ENCODE measurements at places on chromosomes 7 and 10.

DNA sequence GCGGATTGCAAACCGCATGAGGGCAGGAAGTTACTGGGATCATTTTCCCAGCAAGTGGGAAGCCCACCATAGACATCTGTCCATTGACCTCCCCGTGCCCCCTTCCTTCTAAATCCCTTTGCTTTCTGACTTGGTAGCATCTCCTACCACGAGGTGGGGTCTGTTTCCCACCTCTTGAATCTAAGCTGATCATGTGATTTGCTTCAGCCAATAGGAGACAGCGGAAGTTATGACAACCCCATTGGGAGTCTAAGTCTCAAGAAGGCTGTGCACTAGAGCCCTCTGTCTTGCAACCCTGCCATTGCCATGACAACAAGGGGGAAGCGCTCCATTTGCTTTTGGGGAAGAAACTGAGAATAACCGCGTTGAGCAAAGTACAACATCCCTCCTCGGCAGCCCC lies 39.2 kb upstream of the CARD11 start:
- DNase-seq, result no peak

DNA sequence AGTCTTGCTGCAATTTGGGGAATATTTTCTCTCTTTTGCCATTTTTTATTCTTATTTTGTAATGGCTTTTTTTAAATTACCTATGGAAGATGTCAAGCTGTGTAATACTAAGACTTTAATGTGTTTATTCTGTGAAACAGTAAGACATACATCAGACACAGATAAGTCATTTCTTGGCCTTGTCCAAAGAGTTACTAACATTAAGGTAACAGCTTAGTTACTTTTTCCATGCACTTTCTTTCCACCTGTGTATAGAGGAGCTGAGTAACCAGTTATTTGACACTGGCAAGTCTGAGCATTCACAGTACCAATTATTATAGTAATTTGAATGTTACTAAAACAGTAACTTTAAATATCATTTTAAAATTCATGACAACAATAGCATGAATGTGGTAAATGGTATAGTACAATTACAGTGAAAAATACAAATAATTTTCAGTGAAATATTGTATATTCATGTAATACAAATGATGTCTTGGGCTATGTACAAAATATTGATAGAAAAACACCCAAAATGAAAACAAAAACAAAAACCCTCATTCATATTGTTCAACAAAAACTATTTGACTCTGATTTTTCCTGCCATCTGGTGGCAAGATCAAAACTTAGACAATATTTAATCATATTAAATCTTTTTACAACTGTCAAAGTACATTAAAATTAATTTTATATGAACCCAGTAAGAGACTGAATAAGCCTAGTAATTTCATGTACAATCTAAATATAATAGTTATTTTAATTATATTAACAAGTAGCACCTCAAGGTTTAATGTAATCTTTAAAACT lies 259.8 kb upstream of the SEMA3A start:
- no peak for DNase-seq

GRCh38 chr10:50551894-50552293 lies 71.9 kb downstream of the SGMS1 start:
- DNase-seq, result no peak

GRCh38 chr7:18638594-18639452 lies 143.3 kb downstream of the HDAC9 start:
- DNase-seq, result no peak

DNA sequence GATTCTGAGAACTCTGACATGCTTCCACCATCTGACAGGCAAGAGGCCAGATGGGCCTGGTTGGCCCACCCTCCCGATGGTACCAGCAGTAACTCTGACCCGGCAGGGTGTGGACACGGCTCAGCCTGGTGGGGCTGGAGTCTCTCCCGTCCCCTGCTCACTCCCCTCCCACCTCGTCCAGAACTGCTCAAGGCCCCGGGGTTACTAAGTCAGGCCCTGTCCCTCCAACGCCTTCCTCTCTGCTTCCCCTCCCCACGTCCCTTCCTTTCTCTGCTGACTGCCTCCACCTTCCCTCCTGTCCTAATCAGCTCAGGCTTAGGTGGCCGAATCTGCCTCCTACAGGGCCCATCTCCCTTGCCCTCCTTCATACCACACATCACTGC lies 12.5 kb downstream of the CALML5 start:
- no peak for DNase-seq

DNA sequence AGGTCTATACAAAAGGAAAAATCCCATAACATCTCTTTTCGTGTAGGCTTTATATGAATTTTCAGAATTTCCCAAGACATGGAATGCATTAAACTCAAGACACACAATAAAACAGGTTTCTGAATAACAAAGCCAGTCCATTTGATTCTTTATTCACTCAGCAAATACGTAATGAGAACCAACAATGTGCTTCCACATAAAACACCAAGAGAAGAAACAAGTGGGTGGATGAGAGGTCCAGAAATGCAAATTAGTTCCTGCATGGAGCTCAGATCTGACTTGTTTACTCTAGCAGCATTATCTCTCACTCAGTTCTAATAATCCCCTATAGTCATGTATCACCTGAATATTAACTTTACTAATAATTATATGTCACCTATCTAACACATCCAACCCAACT lies 249.5 kb downstream of the LRRTM3 start:
- no peak for DNase-seq

DNA sequence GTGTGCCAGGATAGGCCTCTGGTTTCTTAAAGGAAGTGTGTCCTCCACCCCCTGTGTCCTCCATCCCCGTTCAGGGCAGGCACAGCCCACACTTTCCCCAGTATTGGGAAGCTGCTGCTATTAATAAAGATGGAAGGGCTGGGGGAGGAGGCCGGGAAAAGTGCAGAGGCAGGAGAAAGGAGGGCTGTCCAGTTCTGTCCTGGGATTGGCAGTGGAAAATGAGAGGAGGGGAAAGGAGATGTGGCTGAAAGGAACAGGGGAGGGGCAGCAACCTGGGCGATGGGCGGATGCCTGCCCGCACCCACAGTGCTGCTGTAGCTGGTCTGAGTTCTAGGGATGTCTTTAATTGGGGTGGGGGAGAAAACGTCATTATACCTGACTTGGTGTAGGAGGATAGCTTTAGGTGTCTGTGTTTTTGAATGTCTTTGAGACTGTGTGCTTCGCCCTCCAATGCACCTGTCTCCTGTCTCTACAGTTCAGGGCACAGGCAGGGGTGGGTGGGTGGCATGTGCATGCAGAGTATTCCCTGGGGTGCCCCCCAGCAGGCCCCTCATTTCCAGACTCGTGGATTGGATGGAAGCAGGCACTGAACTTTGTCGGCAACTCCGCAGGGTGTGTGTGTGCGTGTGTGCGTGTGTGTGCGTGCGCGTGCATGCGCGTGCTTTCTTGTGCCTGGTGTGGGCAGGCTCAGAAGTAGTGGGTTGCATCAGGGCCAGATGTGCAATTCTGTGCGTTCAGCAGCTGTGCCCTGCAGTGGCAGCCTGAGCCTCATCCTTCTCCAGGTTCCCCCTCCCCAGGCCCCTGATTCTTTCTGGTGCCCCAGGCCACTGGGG lies 2.5 kb downstream of the TRIM8 start:
- DNase-seq, result no peak

DNA sequence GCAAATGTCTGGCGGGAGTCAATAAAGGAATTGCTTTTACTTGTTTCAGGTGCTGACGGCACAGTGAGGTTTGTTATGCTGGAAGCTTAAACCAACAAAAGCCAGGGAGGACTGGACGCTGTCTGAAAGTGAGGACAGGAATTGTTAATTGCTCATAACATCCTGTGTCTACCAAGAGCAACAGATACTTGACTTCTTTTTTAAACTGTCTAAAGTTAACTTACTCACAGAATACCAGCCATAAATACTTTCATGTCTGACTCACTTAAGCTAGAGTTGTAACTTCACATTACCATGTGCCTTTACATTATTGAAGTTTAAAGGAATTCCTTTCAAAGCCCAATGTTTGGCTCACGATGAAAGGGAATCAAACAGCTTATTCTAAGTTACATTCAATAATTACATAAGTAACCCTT lies 252.7 kb upstream of the SHH start:
- DNase-seq, result no peak

DNA sequence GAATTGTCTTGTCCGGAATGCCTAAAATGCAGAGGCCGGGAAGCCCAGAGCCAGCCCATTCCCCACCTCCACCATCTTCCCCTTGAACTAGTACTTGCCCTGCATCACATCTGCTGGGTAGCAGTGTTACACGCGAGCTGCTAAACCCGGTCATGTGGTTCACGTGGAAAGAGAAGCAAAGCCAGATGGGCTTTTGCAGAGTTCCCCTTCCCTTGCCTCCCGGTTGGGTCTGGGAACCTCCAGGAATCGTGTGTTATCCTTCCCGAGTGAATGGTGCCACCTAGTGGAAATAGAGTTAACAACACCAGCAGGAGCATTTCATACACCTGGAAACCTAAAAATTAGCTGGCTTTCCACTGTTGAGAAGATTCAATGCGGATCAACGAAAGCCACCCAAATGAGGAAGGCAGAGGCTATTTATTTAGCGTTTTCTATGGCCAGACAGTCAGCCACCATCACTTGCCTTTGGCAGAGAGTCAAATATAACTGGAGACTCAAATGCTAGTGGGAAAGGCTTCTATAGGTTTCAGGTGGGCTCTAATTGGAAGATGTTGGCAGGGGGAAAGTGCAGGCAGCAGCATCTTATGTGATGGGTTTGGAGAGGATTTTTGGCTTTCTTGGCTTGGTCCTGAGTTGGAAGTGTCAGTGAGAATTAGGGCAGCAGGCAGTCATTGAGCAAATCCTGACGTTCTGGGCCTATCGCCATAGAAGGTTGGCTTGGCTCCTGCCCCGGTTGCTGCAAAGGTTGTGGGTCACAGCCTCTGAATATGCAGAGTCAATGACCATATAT lies 12.9 kb upstream of the DENND2A start:
- DNase-seq, result no peak

- DNase-seq, result no peak
Observed at GRCh38 chr10:71837098-71837827, 13.8 kb downstream of the PSAP start.

DNA sequence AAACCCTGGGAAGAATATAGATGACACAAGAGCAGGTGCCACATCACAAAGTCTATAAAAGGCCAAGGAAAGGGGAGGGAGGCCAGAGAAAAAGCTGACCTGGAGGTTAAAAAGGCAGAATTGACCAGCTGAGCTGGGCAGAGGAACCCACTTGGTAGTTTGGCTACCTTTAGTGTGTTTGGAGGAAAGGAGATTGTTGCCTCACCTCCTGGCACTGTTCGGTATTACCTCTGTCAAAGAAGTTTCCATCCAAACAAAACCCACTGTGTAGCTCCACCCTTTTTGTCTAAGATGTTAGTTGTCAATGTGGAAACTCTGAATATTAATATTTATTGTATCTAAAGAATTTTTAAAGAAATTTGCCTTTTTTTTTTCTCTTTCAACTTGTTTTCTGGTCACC lies 23.4 kb downstream of the ENTPD7 start:
- no peak for DNase-seq

DNA sequence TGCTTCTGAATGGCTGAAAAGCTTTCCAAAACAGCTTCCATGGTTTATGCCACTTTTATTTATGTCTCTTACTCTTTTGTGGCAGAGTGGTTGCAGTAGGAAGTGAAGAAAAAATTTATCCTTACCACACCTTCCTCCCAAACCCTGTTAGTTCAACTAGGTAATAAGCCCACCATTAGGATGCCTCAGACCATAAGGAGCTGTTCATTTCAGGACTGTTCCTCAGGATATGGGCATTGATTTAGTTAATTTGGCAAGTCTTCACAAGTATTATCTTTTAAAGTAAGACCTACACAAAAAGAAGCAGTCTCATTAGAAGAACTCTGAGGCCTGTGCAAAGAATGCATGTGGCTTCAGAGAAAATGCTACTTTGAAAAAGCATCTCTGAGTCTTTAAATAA lies 82.9 kb upstream of the PDLIM1 start:
- no peak for DNase-seq

DNA sequence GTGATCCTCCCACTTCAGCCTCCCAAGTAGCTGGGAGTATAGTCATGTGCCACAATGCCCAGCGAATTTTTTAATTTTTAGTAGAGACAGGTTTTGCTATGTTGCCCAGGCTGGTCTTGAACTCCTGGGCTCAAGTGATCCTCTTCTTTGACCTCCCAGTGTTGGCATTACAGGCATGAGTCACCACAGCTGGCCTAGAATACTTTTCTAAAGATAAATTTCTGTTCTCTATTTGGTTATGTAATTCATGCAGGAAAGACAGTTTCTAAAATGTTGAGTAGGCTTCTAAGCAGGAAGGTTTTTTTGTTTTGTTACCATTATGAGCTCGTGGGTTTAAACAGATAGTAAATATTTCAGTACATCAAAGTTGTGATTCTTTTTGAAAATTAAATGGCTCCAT lies 5.0 kb downstream of the RBAK start:
- no peak for DNase-seq

DNA sequence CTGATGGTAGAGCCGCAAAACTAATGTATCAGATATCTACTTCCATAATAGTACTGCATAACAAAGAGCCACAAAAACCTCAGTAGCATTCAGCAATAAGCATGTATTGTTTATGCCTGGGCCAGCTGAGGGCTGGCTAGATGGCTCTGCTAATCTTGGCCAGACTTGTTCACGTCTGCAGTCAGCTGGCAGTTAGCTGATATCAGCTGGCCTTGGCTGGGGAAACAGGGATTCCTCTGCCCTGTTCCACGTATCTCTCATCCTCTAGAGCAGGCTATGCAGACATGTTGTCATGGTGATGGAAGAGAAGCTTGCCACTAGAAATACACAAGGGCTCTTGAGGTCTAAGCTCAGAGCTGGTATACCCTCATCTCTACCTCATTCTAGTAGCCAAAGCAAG lies 62.9 kb downstream of the GRM8 start:
- DNase-seq, result no peak

DNA sequence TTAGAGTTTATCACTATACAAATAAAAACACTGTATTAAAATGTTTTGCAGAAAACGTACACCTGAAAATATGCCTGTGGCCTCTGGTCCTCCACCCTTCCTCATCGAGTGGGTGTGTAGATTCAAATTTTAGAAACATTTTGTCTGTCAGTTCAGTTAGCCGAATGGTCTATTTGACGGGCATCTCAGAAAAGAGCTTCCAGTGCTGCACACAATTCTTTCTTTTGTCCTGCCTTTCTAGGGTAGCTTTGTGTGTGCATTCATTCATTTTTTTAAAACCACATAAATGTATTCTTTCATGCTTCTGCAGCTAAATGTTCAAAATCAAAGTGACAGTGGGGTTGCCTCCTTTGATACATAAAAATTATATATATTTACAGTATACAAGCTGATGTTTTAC lies 46.8 kb downstream of the GNAI1 start:
- DNase-seq, result no peak

DNA sequence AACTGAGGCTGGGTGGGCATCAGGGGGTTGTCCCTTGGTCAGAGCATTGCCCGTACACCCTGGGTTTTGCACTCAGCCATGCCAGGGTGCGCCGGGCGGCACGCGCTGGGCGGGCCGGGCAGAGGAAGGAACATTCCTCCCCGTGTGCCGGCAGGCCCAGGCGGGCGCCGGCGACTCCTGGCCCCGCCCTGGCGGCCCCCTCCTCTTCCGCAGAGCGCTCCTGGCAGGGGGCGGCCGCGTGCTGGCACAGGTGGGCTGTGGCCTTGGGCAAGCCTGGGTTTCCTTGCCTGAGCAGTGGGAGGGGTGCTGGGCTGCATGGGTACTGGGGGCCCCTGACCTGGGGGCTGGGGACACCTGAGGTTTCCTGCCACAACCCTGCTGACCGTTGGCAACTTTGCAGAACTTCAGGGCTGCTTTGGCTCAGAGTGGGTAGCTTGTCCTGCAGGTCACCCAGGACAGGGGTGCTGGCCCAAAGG lies 3.9 kb downstream of the LFNG start:
- no peak for DNase-seq

Data from RWPE2 (cell line).